ENCODE measurements at places on chromosomes 6 and 20. TPM values are rescaled to one million over a fixed set of nuclear protein-coding genes. Genes with fewer than 3 reads are reported as not detected.

GRCh38 chr6:145602726-145603326 lies 132.5 kb downstream of the EPM2A start:
- DNase-seq: no peak

- no peak for DNase-seq
These were observed 232.0 kb upstream of the PMEPA1 start for GRCh38 chr20:57941604-57942381.

The SLC12A5 gene
- total RNA-seq: not detected

GRCh38 chr6:5091210-5092069 lies 6.3 kb downstream of the PPP1R3G start:
- DNase-seq: no peak

DNA sequence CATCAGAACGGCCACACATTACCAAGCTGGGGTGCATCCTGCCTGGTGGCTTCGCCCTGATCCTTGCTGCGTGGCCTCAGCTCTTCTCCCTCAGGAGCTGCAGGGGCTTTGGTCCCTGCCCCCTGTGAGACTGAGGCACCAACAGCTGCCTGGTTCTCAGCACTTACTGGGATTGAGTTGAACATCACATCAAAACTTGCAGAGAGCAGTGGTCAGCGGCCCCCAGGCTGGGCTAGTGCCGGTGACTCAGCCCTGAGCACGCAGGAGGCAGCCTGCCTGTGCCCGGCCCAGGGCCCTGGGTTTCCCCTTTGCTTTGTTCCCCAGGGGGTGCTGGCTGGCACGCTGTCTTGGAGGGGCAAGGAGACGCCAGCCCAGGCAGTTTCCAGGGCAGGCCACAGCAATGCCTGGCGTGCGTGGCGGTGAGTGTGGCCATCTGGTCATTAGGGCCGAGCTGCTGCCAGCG lies 63.3 kb downstream of the DLL1 start:
- no peak for DNase-seq

- no peak for DNase-seq
These were observed 141.4 kb downstream of the CD83 start for GRCh38 chr6:14258695-14259593.

GRCh38 chr6:161961046-161961445 lies 687.2 kb upstream of the AGPAT4 start:
- no peak for DNase-seq

The CST5 gene
- total RNA-seq: not detected

- no peak for DNase-seq
These were observed 861 bp upstream of the RALGAPA2 start for GRCh38 chr20:20713244-20713765.

DNA sequence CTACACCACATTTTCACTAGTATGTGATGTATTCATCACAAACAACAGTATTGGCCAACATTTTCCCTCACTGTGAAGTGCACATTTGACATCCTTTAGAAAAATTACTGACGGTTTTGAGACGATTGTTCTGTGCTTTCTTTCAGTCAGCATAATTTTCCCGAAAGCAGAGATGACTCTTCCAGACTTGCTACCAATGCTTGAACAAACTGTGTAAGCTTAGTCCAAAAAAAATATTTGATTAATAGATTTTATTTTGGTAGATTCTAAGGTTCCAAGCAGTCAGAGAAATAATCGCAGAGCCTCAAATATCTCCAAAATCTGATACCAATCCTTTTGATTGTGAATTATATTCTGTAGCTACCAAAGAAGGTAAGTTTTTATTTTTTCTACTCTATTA lies 151.1 kb upstream of the ESR1 start:
- no peak for DNase-seq

The WFDC5 gene
- total RNA-seq: 6.0 TPM

- DNase-seq: no peak
These were observed 45.8 kb upstream of the JARID2 start for GRCh38 chr6:15200087-15200486.

The MANEA gene
- 9.7 TPM for total RNA-seq

The CCN6 gene
- total RNA-seq: 0.38 TPM

DNA sequence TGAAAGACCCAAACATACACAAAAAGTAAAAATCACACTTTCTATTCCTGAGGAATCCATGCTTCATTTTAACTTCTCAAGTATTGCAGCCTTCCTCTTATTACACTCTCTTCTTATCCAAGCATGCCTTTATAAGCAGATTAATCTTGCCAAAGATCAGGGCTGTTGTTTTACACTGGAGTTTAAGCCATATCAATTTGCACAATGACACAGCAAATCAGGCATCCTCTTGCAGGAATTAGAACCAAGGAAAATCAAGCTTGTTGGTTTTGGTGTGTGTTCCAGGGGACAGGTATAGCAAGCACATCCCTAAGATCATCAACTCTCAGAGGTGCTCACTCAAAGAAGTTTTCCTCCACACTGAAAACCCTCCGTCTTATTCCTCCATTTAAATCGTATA lies 69.5 kb downstream of the CYP39A1 start:
- no peak for DNase-seq

The PRR18 gene
- not detected for total RNA-seq

The SLC22A16 gene
- total RNA-seq: not detected

DNA sequence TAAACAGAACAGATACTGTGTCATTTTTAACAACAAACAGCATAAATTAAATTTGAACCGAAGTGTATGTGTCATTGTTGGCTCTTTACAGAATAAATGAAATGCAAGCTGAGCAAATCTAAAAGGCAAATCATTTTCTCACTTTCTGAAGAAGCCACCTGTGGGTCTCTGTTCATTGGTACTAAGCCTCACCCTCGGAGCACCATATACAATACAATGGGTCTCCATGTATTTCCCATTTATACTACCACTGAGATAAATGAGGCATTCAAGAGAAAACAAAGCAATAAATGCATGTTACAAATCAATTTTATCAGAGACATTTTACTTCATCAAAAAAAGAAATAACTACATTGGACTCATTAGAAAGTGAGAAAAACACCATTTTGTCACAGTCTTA lies 38.9 kb upstream of the HIVEP1 start:
- no peak for DNase-seq

DNA sequence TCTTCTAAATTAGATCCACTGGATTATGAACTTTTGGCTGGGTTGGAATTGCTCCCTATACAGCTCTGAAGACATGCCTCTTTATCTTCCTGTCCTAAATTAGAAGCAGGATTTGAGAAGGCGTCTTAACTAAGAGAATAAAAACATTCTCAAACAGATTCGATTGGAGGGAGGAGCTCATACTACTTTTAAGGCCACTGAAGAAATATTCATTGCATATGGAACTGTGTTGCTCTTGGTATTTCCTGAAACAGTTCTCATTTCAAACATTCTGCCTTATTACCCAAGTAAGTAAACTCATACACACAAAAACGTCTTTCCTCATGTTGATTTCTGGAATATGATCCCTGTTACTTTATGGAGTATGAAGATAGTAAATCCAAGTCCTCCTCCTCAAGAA lies 519.7 kb upstream of the CDH4 start:
- DNase-seq: no peak

DNA sequence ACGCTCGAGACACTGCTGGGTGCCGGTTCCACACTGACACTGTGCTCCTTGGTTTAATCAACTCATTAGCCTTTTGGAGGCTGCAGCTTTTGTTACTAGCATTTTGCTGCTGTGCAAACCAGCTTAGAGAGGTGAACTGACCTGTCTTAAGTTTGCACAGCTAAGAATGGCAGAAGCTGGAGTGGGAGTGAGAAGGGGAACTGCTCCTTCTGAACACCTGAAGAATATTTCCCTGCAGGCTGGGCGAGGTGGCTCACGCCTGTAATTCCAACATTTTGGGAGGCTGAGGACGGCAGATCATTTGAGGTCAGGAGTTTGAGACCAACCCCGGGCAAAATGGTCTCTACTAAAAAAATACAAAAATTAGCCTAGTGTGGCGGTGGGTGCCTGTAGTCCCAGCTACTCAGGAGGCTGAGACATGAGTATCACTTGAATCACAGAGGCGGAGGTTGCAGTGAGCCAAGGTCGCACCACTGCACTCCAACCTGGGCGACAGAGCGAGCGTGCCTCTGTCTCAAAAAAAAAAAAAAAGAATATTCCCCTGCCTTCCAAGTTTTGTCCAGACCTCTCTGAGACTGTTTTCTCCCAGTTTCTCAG lies 5.0 kb downstream of the CEBPB start:
- DNase-seq: no peak

DNA sequence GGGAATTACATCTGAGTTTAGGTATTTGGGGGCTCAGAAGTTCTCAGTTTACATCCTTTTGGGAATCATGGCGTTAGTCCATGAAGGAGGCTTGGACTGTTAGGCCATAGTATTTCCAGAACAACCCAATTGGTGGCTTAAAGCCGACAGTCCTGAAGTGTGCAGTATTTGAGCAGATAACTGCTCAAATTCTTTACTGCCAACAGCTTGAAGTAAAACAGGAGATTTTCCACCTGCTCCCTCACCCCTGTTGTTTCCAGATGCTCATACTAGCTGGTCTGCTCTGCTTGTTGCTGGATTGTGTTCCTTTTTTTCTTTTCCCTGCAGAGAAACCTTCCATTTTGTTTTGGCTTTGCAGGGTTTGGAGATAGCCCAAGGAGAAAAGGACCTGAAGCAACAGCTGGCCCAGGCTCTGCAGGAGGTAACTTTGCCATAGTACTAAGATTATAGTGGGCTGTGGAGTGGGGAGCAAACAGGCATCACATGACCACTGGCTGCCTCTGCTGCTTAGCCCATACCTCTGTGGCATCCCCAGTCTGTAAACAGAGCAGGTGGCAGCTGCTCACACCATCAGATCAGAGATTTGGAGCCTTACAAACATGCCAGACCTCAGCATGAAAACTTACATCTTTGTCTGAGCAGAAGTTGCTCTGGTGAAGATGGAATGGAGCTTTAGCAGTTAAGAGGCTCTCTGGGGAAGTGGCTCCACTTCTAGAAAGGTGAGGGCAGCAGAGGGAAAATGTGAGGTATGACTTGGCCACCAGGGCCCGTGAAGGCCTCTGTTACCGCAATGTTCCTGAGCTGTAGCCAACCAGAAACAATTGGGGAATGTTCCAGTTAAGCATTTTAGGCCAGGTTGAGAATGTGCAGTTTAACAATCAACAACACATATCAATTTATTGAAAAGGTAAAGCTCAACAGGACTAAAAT lies 17.6 kb downstream of the RNF8 start:
- DNase-seq: no peak

DNA sequence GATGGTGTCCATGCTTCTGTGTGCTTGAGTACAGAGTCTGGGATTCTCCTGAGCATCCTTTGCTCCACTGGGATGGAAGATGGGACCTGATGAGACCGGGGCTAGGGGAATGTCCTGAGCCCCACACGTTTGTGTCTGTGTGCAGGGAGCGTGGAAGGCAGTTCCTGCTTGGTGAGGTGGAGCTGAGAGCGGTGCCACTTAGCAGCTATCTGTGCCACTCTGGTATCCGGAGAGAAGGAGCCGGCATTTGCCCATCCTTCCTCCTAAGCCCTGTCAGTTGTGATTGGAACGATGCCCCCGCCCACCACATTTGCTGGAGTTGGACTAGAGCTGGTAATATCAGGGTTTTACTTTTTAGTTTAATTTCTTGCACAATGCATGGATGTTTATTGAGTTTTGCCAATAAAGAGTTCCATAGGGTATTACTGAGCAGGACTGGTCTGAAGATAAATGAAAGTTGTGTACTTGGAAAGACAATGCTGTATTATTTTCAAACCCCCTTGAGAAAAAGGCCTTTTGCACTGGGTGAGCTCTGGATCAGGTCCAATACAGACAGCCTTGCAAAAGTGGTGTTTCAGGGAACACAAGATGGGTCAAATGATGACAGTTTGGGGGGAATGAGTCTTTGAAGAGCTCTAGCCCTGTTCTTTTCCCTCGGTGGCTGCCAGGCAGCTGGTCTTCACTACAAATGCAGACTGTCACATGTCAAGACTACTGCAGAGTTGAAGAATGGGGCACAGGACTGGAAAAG lies 130.8 kb downstream of the SYCP2 start:
- no peak for DNase-seq

DNA sequence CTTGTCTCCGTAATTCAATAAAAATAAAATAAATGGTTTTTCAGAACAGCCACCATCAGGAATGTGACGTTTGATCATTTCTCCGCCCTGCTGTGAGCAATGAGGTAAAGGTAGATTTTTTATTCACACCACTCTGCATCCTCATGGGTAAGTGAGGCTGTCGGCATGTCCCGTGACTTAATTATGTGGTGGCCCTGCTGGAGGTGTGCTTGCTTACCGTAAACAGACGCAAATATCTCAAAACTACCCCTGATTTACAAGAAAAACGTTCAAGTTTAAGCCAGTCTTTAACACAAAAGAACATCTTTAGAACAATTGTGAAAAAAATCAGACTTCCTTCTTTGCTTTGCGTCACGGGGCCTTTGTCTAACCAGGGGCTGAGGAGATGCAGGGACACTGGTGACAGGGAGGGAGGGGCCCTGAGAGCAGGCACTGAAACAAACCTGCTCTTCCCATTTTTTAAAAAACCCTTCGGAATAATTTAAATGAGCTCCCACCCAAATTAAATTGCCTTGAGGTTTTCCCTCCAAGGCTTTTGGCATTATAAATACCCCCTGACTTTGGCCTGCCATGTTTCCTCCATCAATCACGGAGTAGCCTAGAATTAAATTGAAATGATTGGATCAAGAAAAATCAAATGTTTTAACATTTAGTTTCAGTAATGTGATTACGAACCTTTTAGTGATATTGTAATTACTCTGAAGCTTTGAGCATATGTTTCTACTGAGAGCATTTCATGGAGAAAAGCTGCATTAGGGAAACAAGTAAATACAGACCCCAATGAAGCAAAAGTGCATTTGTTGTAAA lies 13.4 kb downstream of the PRKN start:
- no peak for DNase-seq

GRCh38 chr20:1304710-1305515 lies 24.0 kb downstream of the SDCBP2 start:
- no peak for DNase-seq

DNA sequence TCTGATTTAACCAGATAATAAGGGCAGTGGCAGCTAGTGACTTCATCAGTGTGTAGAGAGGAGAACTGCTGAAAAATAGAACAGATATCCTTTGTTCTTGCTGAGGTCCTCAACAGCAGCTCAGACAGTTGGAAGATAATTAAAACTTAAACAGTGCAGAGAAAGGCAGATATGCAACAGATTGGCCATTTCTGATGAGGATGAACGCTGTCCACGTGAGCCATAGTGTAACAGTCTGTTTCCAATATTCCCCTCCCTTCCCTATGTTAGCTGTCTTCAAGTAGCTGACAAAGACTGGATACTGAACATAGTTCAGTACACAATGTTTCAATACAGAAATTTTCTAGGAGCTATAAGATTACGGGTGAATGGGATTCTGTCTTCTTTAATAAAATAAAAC lies 291.4 kb downstream of the BTBD9 start:
- no peak for DNase-seq

GRCh38 chr6:280775-281468 lies 11.4 kb upstream of the DUSP22 start:
- no peak for DNase-seq

The LY6G5C gene
- 0.83 TPM for total RNA-seq

GRCh38 chr6:44381739-44382138 lies 5.8 kb upstream of the CDC5L start:
- DNase-seq: no peak
